ENCODE measurements at places on chromosomes 2 and 18.

DNA sequence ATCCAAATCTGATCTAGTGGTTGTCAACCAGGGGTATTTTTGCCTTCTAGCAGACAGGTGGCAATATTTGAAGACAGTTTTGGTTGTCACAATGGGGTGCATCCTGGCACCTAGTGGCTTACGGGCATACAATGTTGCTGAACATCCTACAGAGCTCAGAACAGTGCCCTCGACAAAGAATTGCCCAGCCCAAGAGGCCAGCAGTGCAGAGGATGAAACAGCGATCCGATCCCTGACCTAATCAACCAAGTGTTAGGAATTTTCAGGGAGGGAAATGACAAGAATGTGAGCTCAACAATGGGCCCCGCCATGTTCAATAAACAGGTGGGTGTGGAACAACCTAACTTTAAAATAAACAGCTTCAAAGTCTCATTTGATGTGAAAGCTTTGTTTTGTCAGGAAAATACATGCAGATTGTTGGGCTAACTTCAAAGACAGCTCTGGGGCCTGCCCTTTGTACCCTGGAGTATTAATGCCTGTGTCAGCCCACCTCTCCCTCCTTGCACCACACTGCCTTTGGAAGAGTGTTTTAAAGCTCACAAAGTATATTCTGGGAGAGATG lies 22.5 kb upstream of the SCYGR5 start:
- no peak for DNase-seq

- DNase-seq, result no peak
Observed at GRCh38 chr2:151302879-151303278, 13.4 kb upstream of the NMI start.

DNA sequence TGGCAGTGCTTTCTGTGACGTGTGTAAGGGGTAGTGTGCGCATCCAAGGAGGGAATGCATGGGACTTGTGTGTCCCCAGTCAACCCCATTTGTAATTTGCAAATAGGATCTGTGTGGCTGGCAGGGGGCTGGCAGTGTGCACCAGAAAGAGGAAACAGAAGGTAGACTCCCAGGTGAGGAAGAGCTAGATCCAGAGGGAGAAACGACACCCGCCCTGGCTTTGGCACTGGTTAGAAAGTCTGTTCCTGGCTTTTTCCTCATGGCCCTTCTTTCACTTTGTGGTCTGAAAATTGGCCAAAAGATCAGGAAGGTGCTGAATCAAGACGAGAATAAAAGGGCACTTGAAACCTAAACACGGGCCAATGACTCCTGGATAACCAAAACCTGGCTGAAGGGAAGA lies 33.3 kb downstream of the PRKCE start:
- DNase-seq, result no peak

DNA sequence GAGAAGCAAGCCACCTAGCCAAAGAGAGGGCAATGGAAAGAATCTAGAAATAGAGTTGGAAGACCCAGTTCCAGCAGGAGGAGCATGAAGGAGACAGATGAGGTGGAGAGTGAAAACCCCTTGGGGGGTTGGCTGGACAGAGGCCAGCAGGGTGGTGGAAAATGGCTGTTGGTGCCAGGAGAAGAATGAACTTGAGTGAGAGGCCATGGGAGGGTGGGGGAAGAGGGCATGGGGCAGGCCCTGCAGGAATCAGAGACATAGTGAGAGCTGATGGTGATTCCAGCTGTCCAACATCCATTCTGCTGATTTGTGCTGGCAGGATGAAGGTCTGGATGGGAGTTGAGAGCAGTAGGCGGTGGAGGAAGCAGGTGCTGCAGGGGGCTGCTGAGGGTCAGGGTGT lies 108.0 kb upstream of the TNP1 start:
- DNase-seq, result no peak

DNA sequence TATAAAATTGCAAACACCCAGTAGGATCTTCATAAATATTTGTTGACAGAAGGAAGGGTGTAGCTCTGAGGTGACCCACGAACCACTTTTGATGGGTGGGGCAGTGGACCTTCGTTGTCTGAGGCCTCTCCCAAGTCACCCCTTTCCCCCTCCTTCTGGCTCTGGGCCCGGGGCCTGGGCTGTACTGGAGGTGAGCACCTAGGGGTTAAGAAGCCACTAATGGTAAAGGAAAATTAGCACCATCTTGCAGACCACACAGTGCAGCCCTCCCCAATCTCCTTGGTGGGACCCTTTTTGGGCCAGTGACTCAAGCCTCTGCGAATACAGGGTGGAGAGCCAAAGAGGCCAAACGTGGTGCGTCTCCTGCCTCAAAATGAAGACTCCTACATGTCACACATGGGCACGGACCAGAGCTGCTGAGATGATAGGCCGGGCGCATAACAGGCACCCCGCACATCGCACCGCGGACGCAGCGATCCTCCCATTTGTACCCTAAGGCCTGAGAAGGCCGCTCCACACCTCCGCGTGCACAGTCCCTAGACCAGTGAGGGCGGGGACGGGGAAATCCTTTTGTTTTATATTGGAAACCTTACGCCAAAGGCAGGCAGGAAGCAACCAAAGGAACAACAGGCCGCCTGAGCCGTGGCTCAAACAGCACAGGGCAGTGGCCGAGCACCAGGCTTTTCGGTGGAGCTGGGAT lies 31.9 kb upstream of the ATP6V1B1 start:
- no peak for DNase-seq

- DNase-seq, result no peak
Observed at GRCh38 chr2:235223011-235223410, 270.8 kb upstream of the AGAP1 start.

DNA sequence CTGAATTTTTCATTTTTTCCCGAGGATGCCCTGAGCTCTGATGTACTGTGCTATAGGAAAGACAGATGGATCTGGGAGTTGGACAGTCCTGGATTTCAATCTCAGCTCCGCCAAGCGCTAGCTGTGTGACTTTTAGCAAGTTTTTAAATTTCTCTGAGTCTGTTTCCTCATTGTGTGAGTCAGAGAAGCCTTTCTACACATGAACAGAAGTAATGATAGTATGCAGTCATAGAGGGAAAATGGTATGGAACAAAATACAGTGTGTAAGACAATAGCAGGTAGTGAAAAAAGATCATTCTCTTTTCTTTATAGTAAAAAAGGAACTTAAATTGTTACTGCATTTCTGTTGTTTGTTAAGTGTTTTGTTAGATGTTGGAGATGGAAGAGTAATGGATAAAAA lies 52.4 kb upstream of the PPM1B start:
- no peak for DNase-seq

- no peak for DNase-seq
Observed at GRCh38 chr2:240687045-240687740, 4.5 kb upstream of the AQP12A start.

- no peak for DNase-seq
Observed at GRCh38 chr2:238170386-238171071, 11.8 kb downstream of the ERFE start.

GRCh38 chr18:3998698-3999333 lies 456.3 kb downstream of the DLGAP1 start:
- DNase-seq, result no peak

DNA sequence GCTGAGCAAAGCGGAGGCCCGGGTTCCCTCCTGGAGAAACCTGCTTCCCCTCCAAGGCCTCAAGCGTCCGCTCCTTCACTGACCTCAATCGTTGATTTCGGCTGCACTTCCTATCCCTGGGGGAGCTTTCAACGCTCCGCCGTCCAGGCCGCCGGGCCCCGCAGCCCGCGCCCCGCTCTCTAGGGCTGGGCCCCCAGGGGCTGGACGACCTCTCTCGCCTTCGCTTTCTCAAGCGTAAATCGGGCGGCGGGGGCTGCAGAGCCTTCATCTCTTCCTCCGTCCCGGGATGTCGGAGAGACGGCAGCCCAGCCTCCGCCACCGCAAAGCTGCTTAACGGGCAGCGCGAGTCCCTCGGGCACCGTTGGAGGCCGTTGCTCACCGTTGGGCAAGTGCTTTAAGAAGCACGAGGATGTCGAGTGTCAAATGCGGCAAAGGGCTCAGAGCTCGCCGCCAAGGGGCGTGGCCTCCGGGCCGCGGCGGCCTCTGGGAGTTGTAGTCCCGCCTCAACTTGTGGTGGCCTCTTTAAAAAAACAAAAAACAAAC lies 8.5 kb downstream of the HES6 start:
- DNase-seq, result peak; percentile 69

GRCh38 chr2:109408043-109408335 lies 205.8 kb downstream of the SEPTIN10 start:
- DNase-seq, result no peak

DNA sequence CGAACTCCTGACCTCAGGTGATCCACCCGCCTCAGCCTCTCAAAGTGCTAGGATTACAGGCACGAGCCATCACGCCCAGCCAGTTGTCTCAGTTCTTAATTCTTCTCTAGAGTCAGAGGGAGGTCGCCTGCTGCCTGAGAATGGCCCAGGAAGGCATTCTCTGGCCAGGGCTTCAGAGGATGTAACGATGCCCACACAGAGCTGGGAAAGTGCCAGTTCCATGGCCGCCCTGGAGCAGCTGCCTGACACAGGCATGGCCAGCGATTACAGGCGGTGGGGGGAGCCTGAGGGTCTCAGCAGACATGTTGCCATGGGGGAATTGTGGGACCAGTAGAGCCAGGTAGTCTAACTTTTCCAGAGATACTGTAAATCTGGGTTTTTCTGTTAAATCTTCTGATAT lies 25.6 kb upstream of the DNMT3A start:
- no peak for DNase-seq

- no peak for DNase-seq
Observed at GRCh38 chr2:136055929-136056688, 61.8 kb downstream of the CXCR4 start.

- no peak for DNase-seq
Observed at GRCh38 chr2:33230195-33230594, 246.3 kb upstream of the RASGRP3 start.

- no peak for DNase-seq
Observed at GRCh38 chr2:210899131-210899530, 342.7 kb downstream of the CPS1 start.

DNA sequence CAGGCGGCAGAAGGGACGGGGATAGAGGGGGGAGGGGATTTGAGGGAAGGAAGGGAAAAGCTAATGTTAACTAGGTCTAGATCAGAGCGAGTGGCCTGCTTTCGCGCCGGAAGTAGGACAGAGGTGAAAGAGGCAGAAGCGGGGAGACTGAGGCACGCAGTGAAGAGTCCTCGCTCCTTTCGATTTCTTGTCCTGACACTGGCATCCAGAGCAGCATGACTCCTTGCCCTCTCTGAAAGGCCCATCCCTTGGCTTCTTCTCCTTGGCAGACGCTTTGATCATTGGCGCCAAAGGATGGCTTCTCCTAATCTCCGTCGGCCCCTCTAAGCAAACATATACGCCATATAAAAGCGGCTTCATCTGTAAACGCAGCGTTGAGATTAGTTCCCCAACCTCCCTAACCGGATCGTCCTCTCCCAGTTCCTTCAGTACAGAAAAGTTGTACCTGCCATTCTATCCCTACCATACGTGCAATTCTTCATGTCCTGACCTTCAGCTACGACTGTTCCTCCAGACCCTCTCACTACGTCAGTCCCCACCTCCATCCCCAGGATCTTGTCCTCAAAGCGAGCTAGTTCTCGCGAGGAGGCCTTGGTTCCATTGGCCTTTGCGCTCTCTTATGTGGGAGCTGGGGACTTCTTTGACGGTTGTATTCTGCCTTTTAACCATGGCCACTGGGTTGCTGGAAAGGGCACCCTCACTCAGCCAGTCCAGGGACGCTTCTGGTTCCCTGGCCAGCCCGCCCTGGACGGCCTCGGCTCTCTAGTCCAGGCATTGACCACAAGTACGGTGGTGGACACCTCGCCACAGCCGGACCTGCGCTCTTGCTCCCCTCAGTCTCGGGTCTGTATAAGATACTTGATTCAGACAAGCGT lies 857 bp upstream of the NEUROD1 start:
- no peak for DNase-seq

GRCh38 chr2:127619877-127620705 lies 25.9 kb upstream of the GPR17 start:
- DNase-seq, result no peak

- no peak for DNase-seq
Observed at GRCh38 chr2:9037166-9037565, 33.7 kb upstream of the MBOAT2 start.

DNA sequence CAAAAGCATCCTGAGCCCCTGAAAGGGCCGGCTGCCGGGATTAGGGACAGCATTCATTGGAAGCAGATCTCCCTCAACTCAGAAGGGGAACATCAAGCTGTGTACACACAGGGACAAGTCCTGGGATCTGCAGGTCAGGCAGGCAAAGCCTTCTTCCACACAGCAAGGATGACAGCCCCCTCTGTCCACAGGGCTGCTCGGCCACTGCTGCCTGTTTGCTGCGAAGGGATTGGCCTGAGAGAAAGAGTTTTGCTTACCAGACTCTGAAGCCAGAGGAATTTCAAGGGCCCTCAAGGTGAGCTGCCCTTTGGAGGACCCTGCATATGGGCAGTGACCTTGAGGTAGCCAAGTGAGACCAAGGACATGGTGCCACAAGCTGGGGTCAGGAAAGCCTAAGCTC lies 11.1 kb downstream of the ZBTB7C start:
- no peak for DNase-seq

- peak; percentile 42 for DNase-seq
Observed at GRCh38 chr2:60550178-60550983, 3.1 kb downstream of the BCL11A start.

DNA sequence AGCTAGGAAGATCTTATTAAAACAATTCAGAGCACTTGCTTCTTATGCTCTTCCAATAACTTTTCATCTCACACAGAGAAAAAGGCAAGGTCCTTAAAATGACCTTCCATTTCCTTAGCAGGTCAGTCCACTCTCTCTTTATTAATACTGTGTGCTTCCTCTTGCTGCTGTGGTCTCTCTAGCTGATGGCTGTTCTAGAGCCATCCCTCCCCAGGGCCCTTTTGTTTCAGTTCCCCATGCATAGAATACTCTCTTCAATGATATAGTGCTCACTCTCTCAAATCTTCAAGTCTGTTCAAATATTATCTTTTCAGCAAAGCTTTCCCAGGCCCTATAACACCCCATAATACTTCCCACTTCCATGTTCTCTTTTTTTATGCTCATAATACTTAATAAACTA lies 469.3 kb downstream of the METTL4 start:
- no peak for DNase-seq

DNA sequence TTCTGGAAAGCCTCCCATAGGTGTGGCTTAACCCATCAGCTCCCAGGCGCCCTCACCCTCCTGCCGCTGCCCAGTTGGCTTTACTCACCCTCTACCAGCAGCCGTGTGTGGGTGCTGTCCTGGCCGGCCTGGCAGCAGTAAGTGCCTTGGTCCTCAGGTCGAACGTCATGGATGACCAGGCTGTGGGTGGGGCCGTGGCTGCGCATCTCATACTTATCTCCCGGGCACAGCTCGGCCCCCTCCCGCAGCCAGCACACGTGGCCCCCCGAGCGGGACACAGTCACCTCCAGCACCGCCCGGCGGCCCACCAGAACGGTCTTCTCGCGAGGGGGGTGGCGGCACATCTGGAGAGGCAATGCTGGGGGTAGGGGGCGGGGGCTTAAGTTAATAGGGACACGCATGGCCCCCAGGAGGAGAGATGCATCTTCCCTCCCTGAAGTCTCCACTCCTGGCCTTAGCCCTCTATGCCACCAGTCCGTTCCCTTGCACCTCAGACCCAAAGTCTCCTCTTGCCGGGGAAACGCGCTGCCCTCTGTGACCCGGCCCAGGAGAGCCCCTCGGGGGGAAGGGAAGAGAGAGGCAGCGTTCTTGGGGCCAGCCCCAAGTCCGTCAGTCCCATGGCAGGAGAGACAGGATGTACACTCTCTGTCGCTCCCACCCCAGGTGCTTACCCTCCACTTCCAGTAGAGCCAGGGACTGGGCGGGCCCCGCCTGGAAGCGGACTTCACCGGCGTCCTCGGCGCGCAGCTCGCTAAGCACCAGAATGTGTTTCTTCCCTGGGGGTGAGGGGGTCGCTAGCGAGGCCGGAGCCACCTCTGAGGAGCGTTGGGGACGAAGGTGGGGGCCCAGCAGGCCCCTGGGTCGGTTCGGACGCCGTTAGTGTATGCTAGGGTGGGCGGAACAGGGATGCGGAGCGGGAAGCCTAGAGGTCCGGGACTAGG lies 7.9 kb downstream of the TMEM198 start:
- DNase-seq, result no peak

Data from stimulated activated CD4-positive, alpha-beta T cell treated with anti-CD3 and anti-CD28 coated beads, Interleukin-2, amount 100 ng/mL, for 4 hours (primary cell).